Naive thymus-derived CD8-positive, alpha-beta T cell (primary cell): ENCODE measurements at places on chromosomes 7 and 10.

DNA sequence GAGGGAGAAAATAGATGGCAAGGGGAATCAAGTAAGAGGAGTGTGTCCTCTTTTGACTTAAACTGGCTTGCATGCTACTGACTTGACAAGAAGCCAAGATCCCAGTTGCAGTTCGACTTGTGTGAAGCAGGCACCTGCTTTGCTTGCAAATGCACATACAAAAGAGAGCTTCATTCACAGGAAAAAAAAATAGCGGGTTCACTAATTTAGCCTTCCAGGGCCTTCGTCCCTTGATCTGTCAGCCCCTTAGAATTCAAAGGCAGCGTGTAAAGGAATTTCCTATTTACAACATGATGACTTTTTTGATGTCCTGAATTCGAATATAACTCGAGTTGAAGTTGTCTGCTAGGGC, 192.1 kb downstream of the CELF2 start:
- DNase-seq = peak; percentile 35

DNA sequence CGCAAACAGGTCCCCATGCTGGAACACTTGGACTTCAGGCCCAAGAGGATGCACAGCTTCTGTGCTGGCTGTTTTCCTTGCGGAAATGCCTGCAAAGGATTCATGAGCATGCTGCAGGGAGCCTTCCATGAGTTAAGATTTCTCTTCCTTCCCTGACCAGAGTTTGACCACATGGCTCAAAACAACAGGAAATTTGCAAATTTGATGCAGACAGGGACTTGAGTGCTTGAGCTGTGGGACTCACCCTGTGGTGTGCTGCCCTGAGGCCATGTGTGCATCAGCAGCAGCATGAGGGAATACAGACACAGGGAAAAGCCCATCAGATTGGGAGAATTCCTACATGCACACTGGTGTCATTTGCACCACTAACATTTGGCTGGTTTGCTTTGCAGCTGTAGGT, 195.4 kb downstream of the CDC14C start:
- no peak for DNase-seq

GRCh38 chr10:7458556-7458955, 47.7 kb upstream of the SFMBT2 start:
- no peak for DNase-seq

- no peak for DNase-seq
Observed at GRCh38 chr10:103855852-103856796, 748 bp upstream of the SH3PXD2A start.

DNA sequence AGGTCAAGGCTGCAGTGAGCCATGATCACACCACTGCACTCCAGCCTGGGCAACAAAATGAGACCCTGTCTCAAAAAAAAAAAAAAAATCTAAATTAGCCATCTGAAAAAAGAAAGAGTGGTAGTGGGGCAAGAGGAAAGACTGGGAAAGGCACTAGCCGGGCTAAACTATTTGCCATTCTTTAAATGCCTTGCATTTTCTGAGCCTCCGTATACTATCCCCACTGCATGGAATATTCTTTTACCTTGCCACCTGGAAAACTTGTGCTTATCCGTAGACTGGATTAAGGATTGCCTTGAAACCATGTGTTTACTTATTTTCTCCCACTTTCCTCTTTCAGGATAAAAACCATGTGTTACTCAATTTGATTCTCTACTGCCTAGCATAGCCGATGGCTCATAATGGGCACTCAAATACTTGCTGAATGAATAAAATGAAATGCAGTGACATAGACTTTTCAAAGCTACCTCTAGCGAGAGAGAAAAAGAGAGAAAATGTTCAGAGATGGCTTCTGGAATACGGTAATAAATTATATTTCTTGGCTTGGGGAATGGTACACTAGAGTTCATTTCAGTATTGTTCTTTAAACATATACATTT, 30.6 kb downstream of the HYCC1 start:
- DNase-seq = no peak

DNA sequence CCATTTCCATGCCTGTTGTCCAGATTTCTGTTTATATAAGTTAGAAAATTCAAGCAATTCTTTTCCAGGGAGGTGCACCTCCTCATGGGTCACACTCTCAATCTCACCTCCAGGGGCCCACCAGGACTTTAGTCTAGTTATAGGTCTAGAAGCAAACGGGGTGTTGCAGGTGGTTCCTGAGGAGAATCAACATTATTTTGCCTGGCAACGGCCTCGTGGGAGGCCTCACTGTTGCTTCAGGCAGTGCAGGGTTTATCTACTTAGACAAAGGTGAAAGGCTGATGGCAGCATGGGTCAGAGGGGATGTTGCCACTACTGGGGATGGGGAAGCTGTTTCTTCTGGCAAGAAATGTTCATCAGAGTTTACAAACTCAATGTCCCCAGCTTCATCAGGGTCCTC, 56.7 kb upstream of the LRRC18 start:
- DNase-seq = no peak

DNA sequence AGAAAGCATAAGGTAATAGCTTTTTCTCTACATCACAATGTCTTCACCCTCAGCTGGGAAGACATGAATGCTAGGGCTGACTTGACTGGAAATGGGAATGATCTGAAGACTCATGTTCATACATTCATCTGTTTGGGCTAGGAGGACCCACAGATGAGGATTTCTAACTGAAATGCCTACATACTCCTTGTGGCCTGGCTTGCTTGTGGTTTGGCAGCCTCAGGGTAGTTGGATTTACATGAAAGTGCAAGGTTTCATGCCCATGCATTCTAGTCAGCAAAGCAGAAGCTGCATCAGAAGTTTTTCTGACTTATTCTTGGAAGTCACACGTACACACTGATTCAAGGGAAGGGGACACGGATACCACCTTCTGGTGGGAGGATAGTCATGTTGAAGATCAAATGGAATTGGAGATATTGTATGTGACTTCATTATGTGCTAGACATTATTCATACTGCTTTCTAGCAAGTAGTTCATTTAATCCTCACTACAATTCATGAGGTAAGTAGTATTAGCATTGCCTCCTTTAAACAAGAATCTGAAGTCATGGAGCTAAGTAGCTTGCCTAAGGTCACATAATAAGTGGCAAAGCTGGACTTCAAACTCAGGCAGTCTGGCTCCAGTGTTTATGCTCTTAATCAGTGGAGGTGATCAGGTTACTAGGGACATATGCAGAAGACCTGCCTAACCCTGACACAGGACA, 957.0 kb downstream of the LRMDA start:
- no peak for DNase-seq

DNA sequence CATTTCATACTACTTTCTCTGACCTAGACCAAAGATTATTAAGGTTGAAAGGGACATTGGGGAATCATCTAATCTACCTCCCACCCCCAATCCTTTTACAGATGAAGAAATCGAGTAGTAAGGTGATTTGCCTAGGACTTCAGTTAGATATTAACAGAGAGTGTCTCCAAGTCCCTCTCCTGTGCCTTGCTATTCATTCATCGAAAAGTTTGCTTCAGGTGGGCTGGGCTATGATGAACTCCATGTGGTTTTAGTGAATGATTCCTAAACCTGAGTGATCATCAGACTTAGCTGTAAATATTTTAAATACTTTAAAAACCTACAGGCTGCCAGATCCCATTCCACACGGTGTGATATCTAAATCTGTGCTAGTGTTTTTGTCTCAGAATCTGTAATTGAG, 259.4 kb upstream of the SORCS1 start:
- DNase-seq = no peak

DNA sequence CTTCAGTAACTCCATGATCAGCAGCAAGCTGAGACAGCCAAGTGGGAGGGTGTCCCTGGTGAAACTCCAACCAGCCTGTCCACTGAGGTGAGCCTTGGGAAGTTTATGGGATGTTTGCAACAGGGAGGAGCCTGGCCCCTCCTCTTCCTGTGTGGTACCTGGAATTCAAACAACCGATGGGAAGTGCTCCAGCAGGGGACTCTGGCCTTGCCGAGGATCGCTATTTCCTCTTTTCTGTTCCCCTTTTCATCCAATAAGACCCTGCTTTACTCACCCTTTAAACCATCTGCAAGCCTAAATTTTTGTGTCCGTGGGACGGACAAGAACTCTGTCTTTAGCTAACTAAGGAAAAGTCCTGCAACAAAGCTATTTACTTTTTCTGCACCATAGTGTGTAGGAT, 491.1 kb upstream of the ZMIZ1 start:
- no peak for DNase-seq

DNA sequence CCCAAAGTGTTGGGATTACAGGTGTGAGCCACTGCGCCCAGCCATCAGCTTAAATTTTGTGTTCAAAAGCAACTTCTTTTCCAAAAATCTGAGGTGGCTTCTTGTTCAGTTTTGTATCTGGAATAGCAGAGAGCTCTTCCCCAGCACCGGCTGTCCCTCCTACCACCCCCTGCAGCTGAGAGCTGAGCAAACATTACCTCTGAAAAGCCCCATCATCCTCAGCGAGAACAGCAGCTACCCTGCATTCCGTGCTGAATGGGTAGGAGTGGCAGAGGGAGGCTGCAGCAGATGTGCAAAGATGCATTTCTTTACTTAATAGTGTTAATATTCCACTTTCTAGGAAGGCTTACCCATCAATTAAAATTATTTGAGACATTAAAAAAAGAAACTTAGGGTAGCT, 31.8 kb downstream of the CCM2 start:
- DNase-seq = no peak

GRCh38 chr7:127893547-127893946, 137.7 kb downstream of the LRRC4 start:
- DNase-seq = no peak
